ENCODE measurements at places on chromosomes 1 and 21.

DNA sequence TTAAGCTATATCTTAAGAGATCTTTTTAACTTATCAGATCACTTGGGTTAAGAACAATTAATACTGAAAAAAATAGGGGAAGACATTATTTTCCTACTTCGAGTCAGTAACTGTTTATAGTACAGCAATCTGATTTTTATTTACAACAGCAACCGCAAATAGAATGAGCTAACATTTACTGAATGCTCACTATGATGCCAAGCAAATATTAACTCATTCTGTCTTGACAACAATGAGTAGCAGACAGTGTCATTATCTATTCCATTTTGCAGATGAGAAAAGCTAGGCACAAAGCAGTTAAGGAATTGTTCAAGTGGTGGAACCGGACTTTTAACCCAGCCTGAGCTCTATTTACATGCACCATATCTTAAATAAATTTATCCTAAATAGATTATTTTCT lies 273.7 kb downstream of the NTNG1 start:
- no peak for DNase-seq

- no peak for DNase-seq
These were observed 2.8 kb upstream of the MYOM3 start for GRCh38 chr1:24114753-24115152.

- no peak for DNase-seq
These were observed 534.4 kb downstream of the MATN1 start for GRCh38 chr1:30188999-30189398.

- DNase-seq, result no peak
These were observed 437.9 kb downstream of the MATN1 start for GRCh38 chr1:30285501-30285932.

DNA sequence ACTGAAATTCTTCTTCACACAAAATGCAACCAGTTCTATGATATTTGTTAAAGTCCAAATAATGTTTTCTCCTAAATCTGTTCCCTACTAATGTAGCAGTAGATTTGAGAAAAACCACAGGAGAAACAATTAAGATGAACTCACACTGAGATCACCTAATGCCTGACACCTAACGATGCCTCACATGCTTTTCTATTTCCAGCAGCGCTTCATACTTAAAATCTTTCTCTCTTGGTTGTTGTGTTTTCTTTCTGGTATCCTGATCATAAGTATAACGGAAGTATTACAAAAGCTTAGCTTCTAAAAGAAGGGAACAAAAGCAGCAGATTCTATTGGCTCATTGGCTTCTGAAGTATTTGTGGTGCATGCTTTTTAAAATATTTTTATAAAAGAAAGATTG lies 267.2 kb upstream of the SGIP1 start:
- DNase-seq, result no peak

DNA sequence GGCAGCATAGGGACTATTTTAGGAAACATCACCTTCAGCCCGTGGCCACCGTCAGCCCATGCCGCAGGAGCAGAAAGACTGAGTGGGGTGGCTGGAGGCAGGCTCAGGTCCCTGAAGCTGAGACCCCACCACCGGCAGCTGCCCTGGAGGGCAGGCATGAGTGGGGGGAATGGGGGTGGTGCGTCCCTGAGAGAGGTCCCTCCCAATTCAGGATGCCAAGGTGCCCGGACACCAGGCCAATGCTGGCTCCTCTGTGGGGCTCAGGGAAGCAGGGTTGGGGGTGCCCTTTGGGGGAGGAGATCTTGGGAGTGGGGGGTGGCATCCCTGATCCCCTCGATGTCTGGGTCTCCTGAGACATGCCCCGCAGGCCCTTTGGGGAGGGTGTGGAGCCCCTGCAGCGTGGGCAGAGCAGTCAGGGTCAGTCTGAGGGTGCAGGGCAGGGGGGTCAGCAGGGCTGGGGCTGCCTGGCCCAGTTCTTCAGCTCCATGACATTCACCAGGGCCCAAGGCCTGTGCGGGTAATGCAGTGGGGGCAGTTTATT lies 998 bp upstream of the TTC34 start:
- DNase-seq, result no peak

GRCh38 chr1:18820791-18821641 lies 38.4 kb downstream of the TAS1R2 start:
- DNase-seq, result peak; percentile 76

- DNase-seq, result no peak
These were observed 39.5 kb upstream of the DIPK1A start for GRCh38 chr1:93000751-93001175.

DNA sequence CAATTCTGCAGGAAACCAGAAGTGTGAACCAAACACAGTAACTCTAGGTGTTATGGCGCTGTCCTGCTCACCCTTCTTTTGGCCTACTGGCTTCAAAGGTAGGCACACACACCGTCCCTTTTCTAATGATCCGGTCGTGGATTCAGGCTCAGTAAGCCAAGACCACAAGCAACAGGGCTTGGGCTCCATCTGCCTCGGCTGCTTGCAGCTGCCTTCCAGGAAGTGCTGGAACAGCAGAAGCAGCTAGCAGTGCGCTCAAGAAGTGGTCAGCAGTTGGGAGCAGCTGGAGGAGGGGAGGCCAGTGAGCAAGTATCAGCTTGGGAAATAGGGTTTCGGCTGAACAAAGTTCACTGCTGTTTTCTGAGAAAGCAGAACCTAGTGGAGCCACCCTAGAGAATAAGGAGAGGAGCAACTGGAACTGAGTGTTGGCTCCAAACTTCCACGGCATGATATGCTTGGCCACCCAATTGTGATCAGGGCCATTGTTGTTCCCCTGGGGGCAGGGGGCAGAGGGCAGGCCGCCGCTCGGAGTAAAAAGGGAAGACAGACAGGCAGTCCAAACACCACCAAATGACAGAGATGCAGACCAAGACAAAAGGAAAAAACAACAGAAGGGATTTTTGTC lies 173.4 kb downstream of the TOMM20 start:
- peak; percentile 93 for DNase-seq

DNA sequence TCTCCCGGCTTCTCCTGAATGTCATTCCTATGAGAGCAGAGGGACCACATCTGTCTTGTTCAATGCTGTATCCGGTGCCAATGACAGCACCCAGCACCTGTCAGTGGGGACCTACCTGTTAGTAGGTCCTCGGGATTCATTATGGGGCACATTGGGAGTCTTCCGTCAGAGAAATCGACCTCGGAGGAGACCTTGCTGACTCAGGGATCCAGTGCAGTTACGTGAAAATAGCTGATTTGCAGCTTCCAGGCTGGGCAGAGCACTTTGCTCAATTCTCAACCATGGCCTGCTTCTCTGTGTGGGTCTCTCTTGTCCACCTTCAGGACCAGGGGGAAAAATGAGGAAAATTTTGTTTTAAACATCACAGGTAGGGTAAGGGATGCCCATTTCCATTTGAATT lies 130.2 kb downstream of the PRDM2 start:
- no peak for DNase-seq

DNA sequence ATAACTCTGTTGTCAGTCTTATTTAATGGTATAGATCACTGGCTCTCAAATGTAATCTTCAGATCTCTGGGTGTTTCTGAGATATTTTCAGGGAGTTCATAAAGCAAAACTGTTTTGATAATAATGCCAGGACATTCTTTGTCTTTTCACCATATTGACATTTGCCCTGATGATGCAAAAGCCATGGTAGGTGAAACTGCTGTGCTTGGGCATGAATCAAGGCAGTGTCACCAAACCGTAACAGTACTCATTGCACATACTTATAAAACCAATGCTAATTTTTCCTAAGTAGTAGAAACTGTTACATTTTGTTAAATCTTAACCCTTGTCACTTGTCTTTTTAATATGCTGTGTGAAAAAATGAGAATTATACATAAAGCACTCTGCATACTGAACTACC lies 76.0 kb downstream of the RPS6KC1 start:
- no peak for DNase-seq

GRCh38 chr1:147534386-147534785 lies 6.9 kb upstream of the BCL9 start:
- peak; percentile 22 for DNase-seq

DNA sequence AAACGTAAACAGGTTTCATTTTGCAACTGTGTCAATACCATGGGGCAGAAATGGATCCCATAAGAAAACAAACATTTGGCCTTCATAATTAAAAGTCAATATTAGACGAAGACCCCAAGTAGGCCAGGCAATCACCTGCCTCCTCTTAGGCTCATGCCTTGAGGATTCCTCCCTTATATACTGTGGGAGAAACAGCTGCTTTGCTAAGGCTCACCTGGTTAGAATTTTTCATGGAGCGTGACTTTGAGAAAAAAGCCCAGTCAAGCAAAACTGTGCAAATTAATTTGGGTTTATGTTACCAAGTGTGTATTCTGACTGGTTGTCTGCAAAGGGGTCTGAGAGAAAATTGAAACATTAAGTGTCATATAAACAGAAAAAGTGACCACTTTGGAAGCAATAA lies 605.3 kb upstream of the USP24 start:
- no peak for DNase-seq

DNA sequence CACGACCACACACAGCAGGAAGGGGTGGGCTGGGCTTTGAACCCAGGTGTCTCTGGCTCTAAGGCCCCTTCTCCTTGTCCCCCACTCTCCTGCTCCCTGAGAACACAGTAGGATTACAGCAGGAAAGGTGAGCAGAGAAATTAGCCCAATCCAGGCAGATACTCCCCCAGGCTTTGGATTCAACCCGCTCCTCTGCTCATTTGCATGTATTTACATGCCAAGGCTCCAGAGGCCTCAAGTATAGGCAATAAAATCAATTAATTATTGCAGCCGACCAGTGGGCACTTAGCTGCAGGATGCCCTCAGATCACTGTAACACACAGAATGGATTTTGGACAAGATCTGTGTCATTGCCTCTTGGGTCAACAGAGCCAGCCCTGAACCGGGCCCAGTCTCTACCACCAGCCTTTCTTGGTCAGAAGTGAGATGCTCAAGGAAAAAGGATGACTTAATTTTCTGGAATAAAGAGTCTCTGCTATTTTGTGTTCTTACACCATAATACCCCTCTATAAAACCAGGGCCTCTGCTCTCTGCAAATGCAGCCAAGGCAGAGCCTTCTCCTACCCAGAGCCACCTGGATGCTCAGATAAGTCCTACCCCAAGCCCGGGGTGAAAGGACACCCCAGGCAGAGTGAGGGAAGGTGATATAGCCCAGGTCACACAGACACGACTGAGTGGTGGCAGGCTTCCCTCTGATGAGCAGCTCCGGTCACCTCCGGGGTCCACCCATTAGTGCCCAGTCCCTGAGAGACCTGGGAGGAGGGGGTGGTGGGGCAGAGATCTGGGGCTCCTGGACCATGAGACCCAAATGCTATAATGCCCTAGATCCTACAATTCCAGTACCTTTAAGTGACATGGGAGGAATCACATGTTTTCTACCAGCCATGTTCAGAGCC lies 28.9 kb downstream of the MATN1 start:
- no peak for DNase-seq

GRCh38 chr1:175479521-175480342 lies 263.7 kb downstream of the TNR start:
- DNase-seq, result peak; percentile 65

GRCh38 chr1:171427852-171428471 lies 57.4 kb upstream of the PRRC2C start:
- DNase-seq, result no peak

DNA sequence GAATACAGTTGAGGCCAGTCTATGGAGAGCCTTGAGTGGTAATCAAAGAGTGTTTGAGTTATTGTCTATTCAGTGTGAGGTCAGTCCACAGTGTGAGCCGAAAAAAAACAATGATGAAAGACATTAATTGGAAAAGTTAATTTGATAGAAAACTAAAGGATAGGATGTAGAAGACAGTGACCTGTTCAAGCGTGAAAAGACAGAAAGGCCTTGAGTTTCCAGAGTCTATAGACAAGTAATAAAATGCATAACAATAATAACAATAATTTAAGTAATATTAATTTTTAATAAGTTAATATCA lies 90.4 kb downstream of the SLC30A10 start:
- no peak for DNase-seq

- DNase-seq, result no peak
These were observed 15.0 kb upstream of the PRDM16 start for GRCh38 chr1:3053986-3054385.

GRCh38 chr1:174815474-174815908 lies 184.3 kb upstream of the CACYBP start:
- peak; percentile 28 for DNase-seq

GRCh38 chr1:43952731-43953346 lies 6.1 kb downstream of the IPO13 start:
- no peak for DNase-seq

DNA sequence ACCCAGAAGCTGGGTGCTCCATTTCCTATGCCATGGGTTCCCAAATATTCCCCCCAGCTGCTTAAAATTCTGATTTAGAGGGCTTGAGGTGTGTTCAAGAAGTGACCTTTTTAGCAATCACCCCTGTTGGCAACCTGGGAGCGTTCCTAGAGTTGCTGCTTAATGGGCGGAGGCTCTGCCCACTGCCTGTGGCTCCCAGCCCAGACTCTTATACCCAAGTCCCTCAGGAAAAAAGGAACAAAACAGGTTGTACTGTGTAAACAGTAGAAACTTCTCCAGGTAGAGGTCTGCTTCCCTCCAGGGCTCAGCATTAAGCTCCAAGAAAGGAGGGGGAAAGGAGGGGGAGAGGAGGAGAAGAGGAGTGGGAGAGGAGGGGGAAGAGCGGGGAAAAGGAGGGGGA lies 14.6 kb upstream of the TENT5C start:
- DNase-seq, result no peak

GRCh38 chr1:210505601-210506496 lies 177.1 kb downstream of the HHAT start:
- DNase-seq, result peak; percentile 74

GRCh38 chr1:59484096-59484495 lies 187.2 kb downstream of the FGGY start:
- DNase-seq, result peak; percentile 82

DNA sequence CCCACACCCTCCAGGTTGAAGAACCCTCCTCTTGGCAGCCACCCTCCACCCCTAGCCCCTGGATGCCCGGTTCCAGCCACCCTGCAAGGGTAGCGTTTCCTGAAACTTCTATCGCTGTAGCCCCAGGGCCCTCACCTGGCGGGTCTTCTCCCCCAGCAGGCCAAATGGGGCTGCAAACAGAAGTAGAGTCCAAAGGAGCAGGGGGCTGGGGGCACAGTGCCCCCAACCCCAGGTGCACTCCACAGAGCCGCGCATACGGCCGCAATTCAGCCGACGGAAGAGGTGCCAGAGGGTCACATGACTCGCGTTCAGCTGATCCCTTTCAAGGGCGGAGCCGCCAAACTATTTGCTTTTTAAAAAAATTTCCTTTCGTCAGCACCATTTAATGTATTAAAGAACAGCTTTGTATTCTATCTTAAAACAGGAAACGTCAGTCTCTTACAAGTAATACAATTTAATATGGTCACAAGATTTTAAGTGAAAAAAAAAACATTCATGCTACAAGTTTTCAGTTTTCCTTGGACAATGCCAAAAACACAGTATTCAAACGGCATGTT lies at the start of gene GLMP:
TSS of gene GLMP (minus strand) at position 289 of the 557 bp plus-strand sequence. CDS start at position 255, 34 bp downstream.
- peak; percentile 49 for DNase-seq

DNA sequence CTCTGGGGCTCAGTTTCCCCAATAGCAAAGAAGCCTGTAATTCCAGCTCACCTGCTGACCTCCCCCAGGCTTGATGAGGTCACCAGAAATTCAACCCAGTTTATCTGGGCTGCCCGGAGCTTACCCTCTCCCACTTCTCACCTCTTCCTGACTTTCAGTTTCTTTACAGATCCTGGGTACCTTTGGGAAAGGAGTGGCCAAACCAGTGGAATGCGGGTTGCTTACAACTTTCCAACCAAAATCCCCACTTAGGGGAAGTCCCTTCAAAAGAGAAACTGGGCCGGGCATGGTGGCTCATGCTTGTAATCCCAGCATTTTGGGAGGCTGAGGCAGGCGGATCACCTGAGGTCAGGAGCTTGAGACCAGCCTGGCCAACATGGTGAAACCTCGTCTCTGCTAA lies 5.9 kb upstream of the MARCKSL1 start:
- DNase-seq, result no peak

GRCh38 chr1:66368261-66368660 lies 165.7 kb upstream of the SGIP1 start:
- DNase-seq, result no peak

GRCh38 chr1:21845646-21846641 lies 33.9 kb downstream of the LDLRAD2 start:
- peak; percentile 68 for DNase-seq
